ENCODE measurements at places on chromosomes 3 and 15. TPM values are rescaled to one million over a fixed set of nuclear protein-coding genes. Genes with fewer than 3 reads are reported as not detected.

GRCh38 chr15:92023965-92024364 lies 170.5 kb downstream of the SLCO3A1 start:
- DNase-seq = no peak

SENP2 gene
- total RNA-seq = 36.2 TPM

GABRR3 gene
- not detected for total RNA-seq

ISLR gene
- not detected for total RNA-seq

DNA sequence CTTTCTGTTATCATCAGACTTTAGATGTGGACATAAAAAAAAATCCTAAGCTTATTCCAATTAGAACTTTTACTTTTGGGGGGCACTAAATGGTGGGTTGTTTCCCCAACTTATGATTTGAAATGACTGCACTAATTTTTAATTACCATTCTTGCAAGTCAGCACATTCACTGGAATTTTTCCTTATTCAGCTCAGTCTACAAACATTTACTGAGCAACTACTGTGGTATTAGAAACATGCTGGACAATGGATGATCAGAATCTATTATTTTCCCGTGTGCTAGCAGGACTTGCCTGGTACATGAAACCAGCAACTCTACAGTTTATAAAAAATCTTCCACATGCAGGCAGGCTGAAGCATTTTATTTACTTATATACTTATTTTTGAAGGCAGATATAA lies 273.6 kb downstream of the FOXP1 start:
- DNase-seq = no peak

ATP2C1 gene
- 34.7 TPM for total RNA-seq

MUC4 gene
- not detected for total RNA-seq
